ENCODE measurements at places on chromosomes 12 and 14. TPM values are rescaled to one million over a fixed set of nuclear protein-coding genes. Genes with fewer than 3 reads are reported as not detected.
A peak's percentile ranks its signal among the peaks of the same experiment; 100 is the strongest.

DNA sequence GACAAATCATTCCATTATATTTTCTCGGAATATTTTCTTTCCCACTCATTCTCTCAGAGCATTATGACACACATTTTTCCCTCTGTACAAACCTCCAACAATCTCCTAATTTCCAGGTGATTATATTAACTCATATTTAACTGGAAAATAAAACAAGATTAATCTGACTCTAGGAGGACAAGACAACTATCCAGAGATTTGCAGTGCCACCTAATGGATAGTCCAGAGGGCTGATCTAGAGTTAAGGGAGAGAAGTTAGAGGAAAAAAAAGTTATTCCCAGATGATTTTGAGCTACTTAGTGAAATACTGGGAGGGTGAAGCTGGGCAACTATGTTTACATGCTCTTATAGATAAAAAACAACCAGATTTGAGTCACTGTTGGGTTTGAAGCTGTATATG, 161.7 kb downstream of the ALX1 start:
- DNase-seq, result peak; percentile 9

DNA sequence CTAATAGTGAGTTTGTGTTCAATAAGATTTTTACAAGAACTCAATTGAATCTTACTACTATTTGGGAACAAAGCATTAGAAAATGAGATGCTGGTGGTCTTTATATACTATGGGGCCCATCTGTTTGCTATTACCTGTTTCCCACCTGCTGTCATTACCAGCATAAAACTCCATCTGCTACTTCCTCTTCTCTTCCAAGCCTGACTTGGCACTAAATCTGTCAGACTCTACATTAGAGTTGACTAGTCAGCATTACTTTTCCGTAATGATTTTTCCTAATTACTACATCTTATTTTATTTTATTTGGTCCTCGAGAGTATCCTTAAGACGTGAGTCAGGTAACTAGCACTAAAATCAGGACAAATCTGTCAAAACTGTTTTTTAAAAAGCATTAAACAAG, 68.1 kb upstream of the KRR1 start:
- no peak for DNase-seq

GRCh38 chr12:93179792-93180191, 197.9 kb upstream of the NUDT4 start:
- no peak for DNase-seq

DNA sequence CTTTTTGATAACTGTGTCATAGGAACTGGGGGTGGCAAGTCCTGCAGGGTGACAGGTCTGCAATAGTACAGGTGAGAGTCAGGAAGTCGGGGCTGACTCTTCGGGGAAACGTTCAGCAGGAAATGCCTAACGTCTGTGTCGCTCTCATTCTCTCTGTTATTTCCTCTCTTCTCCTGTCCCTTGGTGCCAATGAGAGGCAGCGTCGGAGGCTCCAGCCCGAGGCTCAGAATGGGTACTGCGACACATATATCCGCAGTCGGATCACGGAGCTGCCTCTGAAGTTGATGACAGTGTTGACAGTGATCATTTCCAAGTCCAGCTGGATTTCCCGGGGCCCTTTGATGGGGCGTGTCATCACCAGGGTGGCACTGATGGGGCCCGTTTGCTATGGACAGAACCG, 2.7 kb upstream of the TC2N start:
- peak; percentile 72 for DNase-seq

GRCh38 chr12:16266085-16266484, 11.4 kb downstream of the SLC15A5 start:
- DNase-seq, result no peak

- no peak for DNase-seq
These were observed 67.0 kb downstream of the PTHLH start for GRCh38 chr12:27905285-27906126.

DNA sequence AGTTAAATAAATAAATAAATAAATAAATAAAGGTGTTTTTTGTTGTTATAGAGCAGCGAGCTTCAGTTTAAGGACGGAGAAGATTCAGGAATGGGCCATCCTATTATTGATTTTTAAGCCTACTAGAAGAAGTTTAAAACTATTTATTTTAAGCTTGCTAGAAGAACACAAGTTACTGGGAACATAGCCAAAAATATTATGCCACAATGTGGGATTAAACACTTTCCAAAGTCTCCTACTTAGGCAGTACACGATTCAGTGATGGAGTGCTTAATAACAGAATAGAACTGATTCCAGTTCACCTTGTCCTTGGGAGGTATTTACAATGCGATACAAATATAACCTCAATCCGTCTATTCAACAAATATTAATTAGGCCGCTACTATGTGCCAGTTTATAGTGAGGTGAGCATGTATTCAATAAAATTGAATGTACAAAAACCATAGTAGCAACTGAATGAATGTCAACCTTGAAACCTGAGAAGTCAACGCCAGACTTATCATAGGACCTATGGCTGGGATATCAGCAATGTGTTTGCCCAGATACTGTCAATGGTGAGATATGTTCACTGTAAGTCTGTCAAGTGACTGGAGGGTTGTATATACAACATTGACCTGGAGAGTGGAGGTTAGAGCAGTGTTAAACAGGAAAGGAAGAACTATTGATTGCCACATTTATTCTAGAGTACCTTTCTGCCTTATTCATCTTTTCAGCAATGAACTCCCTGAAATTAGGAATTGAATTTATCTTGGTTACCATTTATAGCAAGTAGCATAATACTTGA, 486.4 kb downstream of the TMTC2 start:
- no peak for DNase-seq

DNA sequence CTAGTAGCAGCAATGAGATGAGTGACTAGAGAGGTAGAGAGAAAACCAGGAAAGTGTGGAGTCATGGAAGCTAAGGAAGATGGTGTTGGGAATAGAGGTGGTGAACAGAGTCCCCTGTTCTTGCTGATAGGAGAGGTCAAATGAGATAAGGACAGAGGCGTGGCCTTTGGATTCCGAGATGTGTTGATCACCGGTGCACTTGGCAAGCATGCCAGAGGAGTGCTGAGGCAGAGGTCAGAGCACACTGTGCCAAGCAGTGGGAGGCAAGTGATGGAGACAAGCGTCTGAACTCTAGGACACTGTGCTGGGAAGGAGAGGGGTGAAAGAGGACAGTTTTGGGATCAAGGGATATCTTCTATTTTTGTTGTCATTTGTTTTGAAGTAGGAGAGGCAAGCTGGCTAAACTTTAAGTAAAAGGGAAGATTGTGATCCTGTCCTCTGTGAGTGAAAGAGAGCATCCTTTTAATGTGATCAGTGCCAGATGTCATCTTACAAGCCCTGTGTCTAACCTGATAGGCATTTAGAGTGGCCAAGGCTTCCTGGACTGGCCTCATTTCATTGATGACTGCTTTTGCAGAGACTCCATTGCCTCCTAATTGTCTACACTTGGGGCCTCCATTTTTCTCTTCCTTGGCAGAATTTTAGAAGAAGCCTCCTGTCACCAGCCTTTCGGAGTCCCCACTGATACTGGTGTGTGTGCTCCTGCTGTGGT, 336.4 kb downstream of the CACNA1C start:
- no peak for DNase-seq

- peak; percentile 80 for DNase-seq
These were observed 6.4 kb upstream of the GLIPR1 start for GRCh38 chr12:75474116-75474515.

GRCh38 chr12:74535536-74535935, 2.1 kb upstream of the ATXN7L3B start:
- DNase-seq, result no peak

DNA sequence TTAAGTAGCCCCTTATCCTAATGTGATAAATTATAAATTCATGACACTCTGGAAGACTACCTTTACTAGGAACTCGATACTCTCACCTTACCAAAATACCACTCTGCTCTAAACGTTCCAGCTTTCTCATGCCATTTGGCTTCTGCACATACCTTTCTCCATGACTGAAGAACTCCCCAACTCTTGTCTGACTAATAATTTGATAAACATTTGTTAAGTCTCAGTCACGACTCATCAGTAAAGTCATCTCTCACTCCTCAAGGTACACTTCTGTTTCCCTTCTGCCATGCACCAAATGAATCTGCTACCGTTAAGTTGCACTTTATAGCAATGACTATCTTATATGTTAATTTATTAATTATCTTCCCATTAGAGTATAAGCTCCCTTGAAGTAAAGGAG, 498.3 kb upstream of the NOVA1 start:
- DNase-seq, result peak; percentile 9

DNA sequence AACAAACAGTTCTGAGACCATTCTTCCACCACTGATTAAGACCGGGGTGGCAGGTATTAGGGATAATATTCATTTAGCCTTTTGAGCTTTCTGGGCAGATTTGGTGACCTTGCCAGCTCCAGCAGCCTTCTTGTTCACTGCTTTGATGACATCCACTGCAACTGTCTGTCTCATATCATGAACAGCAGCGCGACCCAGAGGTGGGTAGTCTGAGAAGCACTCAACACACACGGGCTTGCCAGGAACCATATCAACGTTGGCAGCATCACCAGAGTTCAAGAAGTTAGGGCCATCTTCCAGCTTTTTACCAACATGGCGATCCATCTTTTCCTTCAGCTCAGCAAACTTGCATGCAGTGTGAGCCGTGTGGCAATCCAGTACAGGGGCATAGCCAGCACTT, 16.9 kb downstream of the AEBP2 start:
- no peak for DNase-seq

ETV6 gene
- total RNA-seq, result 3.5 TPM

KRT78 gene
- 5.3 TPM for total RNA-seq

ACSS3 gene
- 0.26 TPM for total RNA-seq

All from bronchial epithelial cell (primary cell).